NCI-H524 (cell line): ENCODE measurements at places on chromosomes 7 and 10.

DNA sequence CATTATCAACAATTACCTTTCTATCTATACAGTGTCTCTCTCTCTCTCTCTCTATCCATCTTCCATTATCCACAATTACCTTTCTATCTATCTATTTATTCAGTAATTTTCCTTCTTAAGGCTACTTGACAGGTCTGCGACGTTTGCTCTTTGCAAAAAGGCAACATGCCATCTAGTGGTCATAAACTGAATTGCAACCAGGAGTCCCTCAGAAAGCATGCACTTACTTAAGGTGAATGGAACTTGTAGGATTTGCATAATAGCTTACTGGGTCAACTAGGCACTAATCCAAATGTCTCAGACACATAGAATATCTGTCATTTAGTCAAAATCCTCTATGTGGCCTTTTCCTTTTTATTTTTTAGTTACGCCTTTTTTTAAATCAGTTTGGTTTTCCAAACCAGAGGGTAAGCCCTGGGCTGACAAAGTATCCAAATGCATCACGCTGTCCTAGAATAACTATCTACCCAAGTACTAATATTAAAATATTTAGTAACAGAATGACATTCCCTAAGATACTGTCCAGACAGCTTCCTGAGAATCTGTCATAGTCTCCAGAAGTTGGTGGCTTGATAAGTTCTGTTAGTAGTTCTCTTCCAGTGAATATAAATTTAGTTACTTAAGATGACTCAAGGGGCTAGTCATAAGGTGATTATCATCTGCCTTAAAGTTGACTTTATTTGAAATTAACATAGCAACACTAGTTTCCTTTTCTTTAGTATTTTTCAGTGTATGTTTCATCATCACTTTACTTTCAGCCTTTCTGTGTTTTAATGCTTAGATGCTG, 208.3 kb downstream of the PPP1R3A start:
- peak; percentile 85 for DNase-seq

- no peak for DNase-seq
These were observed 281.3 kb downstream of the GPR158 start for GRCh38 chr10:25455980-25456567.

- DNase-seq = no peak
These were observed 79.1 kb upstream of the RET start for GRCh38 chr10:42997849-42998165.

- DNase-seq = peak; percentile 88
These were observed 128.2 kb downstream of the UBE2H start for GRCh38 chr7:129824291-129825208.

DNA sequence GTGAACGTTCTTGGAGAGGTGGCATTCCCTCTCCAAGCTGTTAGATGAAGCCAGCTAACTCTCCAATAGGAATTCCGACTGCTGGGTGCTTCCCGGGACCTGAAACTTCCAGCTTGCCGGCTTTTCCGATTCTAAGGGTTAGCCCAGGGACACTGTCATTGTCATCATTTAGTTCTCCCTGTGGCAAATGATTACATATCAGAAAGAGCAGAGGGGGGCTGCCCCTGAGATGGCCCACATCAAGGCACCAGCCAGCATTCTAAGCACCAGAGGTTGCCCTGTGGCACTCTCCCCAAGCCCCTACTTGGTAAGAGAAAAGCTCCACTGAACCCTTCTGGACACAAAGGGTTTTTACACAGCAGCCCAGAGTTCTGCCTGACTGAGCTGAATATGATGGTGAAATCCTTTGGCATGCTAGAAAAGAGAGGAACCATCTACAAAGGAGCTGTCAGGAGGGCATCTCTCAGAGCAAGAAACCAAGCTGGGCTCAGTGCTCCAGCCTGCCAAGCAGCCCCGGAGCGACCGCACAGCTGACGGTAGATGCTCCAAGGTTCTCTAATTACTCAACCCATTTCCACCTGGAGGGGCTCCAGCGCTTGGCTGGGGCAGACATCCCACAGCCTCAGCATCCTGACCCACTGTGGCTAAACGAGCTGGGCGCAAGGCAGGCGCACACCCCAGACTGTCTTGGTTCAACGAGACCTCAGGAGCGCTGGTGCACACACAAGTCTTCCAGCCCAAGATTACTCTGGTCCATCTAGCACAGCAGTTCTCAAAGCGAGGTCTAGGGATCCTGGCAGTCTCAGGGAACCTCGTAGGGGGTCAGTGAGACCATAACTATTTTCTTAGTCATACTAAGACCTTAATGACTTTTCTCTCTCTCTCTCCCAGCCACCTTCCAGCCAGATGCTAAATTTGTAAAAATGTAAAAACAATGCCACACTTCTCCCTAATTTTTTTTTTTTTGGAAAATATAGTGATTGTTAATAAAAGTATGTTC, 160.5 kb downstream of the GFRA1 start:
- DNase-seq = no peak

DNA sequence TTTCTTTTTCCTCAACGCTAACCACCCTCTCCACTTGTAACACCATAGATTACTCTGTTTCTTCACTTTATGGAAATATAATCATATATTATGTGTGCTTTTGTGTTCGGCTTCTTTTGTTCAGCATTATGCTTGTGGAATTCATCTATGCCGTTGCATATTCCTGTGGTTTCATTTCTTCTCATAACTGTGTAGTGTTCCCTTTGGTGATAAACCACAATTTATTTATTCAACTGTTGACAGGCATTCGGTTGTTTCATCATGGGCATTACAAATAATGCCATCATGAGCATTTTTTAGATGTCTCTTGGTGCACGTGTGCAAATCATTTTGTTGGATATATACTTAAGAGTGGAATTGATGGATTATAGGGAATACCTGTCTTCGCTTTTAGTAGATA, 12.1 kb downstream of the AVL9 start:
- no peak for DNase-seq
